Fibroblast of pulmonary artery (primary cell): ENCODE measurements at places on chromosomes 7 and 10.

- peak; percentile 42 for DNase-seq
Measured at GRCh38 chr7:80335511-80336231, 176.2 kb downstream of the GNAT3 start.

DNA sequence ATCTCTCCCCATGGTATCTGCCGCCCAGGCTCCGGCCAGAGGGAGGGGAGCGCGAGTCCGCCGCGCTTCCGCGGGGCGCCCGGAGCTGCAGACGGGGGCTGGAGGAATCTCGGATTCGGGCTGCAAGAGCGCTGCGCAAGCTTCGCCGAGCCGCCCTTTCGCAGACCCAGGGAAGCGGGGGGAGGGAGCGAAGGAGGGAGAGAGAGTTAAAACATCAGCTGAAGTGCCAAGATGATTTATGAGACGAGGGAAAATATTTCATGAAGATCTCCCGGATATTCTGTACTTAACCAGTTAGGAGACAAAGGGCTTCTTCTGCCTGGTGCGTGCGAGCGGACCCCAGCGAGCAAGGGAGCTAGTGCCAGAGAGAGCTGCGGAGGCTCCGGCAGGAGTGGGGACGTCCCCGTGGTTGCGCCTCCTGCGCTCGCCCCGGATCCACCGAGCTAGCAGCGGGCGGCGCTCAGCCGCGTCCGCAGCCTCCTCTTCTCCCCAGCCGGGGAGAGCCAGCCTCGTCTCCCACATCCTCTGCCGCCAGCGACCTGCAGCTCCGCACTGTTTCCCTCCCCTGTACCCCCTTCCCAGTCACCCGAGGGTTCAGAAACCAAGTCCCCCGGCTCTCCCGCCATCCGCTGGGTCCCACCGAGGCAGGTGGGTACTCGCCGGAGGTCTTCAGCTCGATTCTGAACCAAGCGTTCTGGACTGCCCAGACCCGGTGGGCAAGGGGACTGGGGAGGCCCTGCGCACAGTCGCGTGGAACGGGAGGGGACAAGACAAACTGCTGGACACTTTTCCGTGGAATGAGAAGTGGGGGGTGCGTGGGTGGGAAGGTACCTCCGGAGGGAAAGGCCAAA is 1.0 kb upstream of the PAX2 start:
- DNase-seq = no peak

GRCh38 chr7:128889121-128889520 is 21.4 kb downstream of the KCP start:
- DNase-seq = no peak

DNA sequence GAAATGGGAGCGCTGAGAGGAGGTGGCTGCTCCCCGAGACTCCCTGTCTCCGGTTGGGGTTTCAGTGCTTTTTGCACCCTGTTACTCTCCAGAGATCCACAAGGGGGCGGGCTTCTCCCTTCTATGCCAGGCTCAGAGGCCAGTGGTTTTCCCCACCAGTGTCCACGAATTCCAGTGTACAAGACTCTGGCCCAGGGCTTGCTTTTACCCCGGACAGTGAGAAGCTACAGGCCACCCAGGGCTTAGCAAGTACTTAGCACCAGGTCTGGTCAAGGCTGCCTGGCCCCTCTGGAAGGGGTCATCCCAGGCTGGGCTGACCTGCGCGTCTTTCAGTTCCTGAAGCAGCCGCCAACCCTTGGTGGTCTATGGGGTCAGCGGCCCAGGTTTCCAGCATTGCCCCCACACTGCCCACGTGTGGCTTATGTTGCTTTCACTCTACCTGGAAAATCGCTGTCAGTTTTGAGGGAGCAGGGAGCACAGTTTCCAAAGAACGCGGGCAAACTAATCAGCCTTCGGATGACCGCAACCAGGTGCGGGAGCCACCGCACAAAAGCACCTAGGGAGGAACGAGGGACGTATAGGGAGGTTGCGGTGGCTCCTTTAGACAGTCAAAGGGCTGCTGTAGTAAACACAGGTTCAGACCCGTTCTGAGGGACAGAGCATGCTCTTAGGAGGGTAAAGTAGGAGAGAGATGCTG is 6.8 kb downstream of the CYP26A1 start:
- DNase-seq = peak; percentile 52

- no peak for DNase-seq
Measured at GRCh38 chr7:51186531-51186930, 130.1 kb downstream of the COBL start.

- no peak for DNase-seq
Measured at GRCh38 chr7:151461096-151461941, 21.4 kb upstream of the CRYGN start.

DNA sequence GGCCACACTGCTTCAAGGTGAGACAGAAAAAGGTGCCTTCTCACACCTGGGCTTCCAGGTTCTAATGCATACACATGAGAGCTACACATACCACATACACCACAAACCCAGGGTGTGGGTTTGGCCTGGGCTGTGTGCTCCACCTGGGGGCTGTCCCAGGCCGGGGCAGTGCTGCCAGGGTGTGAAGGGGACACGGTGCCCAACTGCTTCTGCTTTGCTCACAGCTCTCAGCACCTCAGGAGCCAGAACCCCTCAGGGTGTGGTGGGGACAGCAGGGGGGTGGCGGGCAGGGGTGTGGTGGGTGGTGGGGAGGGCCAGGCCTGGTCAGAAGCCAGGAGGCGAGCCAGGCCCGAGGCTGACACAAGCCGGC is 51.1 kb downstream of the TMEM209 start:
- DNase-seq = no peak

- DNase-seq = no peak
Measured at GRCh38 chr10:91741356-91741755, 56.9 kb upstream of the TNKS2 start.

DNA sequence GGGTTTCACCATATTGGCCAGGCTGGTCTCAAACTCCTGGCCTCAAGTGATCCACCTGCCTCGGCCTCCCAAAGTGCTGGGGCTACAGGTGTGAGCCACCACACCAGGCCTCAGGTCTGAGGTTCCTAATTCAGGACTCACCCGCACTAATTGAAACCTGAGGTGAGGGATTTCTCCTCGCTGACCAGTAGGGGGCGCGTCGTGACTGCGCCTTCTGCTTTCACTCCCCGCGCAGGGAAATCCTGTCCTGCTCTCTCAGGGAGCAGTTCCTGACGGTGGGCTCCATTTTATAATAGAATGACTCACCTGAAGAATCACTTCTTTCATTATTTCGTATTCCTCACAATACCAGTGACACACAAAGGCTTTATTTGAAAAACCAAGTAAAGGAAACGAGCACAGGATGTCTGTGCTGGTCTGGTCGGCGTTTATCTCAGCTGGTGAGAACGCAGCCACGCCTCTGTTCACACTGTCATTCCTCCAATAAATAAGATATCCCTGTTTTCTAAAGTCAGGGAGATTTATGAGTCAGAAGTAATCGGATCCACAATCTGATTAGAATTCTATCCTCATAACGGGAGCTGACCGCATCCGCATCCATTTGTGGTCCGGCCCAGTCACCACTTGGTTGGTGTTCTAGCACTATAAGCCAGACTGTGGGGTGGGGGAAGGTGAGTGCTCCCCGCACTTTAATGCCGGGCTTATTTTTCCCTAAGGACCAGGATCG is 35.4 kb downstream of the BAG3 start:
- DNase-seq = peak; percentile 93

DNA sequence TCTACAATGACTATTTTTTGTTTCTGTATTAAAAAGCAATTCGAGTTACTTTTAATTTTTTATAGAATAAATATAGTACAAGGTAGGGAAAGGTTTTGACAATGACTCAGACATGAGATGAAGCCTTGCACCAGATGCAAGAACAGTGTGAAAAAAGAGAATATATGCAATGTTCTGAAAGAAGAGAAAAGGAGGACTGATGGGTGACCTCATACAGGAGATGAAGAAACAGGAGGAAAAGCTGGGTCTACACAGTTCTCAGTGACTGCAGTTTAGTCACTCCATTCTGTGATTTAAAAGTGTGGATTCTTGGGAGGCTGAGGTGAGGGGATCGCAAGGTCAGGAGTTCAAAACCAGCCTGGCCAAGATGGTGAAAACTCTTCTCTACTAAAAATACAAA is 38.3 kb upstream of the YAE1 start:
- peak; percentile 45 for DNase-seq

GRCh38 chr7:91151916-91152315 is 112.3 kb upstream of the FZD1 start:
- DNase-seq = no peak

GRCh38 chr10:91653219-91653870 is 20.5 kb upstream of the PPP1R3C start:
- DNase-seq = peak; percentile 86

GRCh38 chr10:69139961-69140360 is 16.0 kb downstream of the VPS26A start:
- DNase-seq = no peak

DNA sequence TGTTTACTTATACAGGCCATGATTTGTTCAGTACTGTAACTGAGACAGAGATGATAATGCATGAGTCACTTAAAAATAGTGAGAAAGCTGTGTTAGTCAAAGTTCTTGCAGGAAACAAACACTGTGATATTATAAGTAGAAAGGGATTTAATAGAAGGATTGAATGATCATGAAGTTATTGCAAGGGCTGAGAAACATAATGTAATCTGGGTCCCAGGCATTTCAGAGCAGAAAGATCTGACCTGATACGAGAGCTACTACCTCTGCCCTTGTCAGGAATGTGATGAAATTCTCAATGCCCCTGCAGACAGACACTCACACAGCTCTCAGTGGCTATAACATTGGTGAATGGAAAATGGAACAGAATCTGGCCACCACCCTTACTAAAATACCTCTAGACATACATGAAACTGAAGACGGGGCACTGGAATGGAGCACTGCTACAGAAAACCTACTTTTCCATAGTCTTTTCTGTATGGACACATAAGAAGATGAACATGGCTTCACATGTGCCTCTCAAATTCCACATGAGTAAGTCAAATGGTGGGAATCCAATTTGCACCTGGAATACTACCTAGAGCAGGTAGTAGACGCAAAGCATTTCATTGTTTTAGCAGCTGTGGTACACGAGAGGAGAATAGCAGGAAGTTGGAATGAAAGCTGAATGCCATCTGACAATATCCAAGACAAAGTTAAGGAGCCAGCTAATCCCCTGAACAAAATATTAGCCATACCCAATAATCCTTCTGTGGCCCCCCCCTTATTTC is 19.1 kb upstream of the VWDE start:
- DNase-seq = no peak

- no peak for DNase-seq
Measured at GRCh38 chr7:94907811-94908322, 473 bp downstream of the PPP1R9A start.

DNA sequence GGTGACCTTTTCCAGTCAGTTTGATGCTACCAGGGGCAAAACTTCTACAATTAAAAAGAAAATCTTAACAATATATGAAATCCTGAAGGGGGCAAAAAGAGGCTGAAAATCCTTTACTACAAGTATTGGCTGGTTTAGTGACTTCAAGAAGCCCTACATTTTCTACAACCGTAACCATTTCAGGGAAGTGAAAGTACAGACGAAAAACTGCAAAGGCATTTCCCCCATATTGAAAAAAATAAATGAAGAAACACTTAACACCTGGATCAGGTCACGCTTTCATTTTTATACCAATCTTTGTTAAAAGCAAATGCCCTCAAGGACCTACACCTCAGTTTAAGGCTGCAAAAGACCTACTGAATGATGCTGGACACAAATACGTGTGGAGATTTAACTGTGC is 38.6 kb downstream of the IL6 start:
- no peak for DNase-seq

DNA sequence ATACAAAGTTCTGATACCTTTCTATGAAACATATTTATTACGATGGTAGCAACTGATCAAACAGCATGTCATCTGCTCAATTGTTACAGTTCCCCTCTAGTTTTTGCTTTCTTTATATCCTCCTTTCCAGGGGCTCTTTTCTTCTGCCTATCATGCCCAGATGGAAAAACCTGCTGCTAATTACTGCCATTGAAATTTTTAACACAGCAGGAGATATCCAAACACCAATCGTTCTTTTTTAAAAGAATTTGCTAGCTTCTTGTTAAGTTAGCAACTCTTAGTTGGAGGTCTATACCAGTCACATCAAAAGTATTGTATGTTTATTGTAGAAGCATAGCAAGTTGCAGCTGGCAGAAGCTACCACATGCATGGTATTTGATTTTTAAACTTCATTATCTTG is 768.5 kb downstream of the NXPH1 start:
- DNase-seq = no peak

- DNase-seq = no peak
Measured at GRCh38 chr7:158257001-158257400, 330.6 kb downstream of the PTPRN2 start.

DNA sequence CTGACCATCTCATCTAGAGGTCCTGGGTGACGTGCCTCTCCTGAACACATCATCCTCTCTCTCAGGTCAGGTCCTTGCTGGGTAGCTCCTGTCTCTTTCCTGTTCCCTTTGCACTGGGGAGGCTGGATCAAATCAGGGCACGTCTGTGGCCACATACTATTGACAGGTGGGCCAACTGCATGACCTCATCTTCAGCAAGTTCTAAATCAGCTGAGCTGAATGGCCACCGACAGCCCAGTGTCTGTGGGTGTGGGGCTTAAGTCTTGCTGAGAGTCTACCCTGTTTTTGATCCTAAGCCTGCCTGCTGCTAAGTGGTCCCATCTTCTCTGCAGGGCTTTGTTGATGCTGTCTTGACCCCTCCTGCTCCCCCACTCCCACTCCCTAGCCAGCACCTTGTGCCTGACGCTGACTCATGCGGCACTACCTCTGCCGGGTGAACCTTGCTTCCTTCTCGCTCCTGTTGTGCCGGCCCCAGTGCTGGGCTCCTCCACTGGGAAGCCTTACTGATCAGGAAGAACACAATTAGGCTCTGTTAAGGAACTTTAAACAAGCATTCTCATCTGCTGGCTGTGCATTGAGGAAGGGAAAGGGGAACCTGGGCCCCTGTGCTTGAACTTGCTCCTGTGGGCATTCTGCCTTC is 440.4 kb downstream of the PLXNA4 start:
- DNase-seq = no peak

DNA sequence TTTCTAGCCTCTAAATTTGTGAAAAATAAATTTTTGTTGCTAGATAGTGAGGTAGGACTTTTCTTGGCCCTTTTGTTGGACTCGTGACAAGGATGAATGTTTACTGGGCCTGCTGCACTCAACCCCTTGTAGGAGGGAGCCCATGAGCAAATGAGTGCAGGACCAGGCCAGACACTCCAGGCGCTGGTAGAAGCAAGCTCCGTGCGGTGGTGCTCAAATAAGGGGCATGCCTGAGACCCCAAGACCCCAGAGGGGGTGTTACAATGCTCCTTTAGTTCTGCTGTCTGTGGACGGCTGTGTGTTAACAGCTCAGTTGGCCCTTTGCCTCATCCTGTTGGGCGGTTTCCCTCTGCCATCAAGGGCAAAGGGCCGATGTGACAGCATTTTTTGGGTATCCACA is 1195.3 kb upstream of the PHF14 start:
- DNase-seq = no peak

DNA sequence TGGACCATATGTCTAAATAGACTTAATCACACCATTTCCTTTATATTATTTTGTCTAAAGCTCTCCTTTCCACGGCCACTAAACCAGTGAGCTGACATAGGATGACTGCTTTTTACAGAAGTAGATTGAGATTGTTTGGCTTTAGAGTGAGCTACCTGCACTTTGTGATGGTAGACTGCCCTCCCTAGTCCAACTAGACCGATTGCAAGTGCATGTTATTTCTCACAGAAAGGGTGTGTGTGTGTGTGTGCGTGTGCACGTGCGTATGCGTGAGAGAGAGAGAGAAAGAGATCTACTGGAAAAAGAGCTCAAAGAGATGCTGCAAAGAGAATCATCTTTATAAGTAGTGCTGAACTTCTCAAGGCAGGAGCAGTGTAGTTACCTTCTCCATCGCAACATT is 60.7 kb downstream of the VCL start:
- peak; percentile 43 for DNase-seq

- no peak for DNase-seq
Measured at GRCh38 chr7:110800984-110801383, 289.9 kb upstream of the LRRN3 start.
